Thoracic aorta (tissue), 2 donors: ENCODE measurements at places on chromosomes 1 and 21. TPM values are rescaled to one million over a fixed set of nuclear protein-coding genes. Genes with fewer than 3 reads are reported as not detected.

DNA sequence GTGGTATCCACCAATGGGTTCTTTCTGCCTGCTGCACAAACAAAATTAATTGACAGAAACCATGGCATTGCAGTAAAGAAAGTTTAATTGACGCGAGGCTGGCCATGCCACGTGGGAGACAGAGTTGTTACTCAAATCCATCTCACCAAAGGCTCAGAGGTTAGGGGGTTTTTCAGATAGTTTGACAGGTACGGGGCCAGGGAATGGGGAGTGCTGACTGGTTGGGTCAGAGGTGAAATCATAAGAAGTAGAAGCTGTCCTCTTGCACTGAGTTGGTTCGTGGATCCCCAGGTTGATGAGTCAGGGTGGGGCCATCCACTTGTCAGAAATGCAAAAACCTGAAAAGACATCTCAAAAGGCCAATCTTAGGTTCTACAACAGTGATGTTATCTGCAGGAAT lies 941 bp upstream of the TBCE start:
- DNase-seq: no peak

DNA sequence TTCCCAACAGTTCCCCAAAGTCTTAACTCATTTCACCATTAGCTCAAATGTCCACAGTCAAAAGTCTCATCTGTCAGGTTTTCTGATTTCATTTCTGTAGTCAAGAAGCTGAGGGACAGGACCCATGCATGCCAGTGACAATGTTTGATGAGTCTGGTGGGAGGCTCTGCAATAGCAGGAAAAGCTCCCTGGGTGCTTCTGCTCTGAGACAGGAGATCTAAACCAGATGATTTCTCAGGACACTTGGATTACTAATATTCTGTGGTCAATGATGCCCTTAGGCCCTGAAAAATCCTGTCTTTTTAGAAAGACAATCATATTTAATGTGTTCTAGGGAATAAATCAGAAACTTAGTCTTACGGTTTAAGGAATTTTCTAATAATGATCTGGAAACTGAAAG lies 56.4 kb downstream of the PCBP3 start:
- no peak for DNase-seq

- DNase-seq: no peak
These were observed 44.0 kb upstream of the DISP3 start for GRCh38 chr1:11434926-11435325.

- DNase-seq: no peak
These were observed 62.1 kb downstream of the SKI start for GRCh38 chr1:2290171-2290578.

- no peak for DNase-seq
These were observed 39.3 kb upstream of the ERO1B start for GRCh38 chr1:236321101-236321500.

DNA sequence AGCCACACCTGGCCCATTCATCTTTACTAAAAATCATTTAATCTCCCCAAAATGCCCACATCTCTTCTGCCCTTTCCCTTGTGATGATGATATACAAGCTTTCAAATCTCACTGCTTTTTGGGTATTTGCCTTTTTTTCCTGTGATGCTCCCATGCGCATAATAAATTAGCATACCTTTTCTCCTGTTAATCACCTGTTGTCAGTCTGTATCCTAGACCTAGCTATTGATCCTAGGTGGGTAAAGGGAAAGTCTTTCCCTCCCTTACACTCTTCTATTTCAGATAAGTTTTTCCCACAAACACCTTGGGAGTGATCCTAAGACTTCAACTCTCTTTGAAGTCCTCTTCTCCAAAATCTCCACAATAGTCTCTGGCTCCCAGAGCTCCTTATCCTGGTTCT lies 12.0 kb upstream of the SLC35A3 start:
- DNase-seq: no peak

Gene DMRTA2
- 0.28 TPM for total RNA-seq

Gene CACHD1
- total RNA-seq: 6.7 TPM

DNA sequence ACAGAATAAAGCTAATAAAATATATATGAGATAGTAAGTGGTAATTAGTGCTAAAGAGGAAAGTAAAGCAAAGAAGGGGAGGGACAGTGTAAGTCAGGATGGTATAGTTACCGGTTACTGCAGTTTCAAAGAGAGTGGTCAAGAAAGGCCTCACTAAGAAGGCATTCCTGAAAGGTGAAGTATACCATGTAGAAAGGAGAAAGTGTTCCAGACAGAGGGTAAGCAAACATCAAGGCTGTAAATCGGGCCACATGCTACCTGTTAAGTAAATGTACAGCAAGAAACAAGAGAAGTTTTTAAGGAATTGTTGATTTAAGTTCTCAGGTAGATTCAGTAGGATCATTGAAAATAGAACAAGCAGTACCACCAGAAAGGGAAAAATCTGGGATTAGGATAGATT lies 9.7 kb downstream of the DESI2 start:
- no peak for DNase-seq

DNA sequence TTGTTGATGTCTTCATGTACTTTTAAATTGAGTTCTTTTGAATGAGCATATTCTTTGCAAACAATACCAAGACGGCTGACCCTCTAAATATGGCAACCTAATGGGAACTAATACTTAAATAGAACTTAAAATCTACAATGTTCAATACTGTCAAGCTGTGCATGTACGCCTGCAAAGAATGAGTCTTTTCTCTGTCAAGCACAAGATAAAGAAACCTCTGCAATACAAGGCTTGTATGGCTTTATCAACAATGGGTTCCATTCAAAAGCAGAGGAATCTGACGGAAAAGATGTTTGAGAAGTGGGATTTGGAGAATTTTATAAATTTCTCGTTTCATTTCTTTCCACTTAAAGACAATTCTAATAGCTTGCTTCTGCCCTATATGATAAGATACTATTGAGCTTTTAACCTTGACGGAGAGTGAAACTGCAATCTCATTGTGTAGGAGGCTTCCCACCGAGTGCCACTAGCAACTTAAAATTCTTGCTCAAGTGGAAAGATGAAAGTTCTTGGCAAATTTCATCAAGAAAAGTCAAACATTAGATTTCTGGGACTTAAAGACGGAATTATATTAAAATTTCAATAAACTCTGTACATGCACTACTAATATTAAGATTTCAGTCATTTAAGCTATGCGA lies 119.8 kb downstream of the RGS21 start:
- DNase-seq: no peak

DNA sequence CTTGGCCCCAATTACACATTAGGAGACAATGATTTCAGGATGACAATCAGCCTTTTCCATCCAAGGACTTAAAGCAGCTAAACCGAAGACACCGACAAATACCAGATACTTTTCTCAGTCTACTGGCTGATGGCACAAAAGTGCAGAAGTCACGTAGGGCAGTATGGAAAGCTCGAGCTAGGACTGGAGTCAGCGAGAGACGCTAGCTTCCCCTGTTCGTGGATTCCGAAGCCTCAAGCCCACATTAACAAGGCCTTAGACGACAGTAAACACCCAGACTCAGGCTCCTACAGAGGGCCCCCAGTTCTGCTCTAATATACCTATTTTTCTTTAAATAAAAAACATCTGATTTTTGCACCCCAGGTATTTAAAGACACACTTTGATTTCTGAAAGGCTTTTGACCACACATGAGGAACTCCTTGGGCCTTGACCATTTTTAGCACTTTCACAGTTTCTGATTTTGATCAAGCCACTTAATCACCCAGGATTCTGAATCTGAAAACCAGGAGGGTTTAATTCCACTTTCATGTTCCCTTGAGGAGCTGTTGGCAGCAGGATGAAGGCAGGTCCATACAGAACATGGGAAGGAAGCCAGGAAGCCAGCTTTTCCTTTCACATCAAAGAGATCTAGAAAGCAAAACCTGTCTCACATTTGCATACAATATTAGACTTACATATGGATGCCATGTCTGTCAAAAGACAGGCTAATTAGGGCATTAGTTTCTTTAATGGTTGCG lies 204.1 kb downstream of the GABPA start:
- no peak for DNase-seq

- no peak for DNase-seq
These were observed 169.8 kb upstream of the B3GALT2 start for GRCh38 chr1:193356249-193356648.

GRCh38 chr1:45867697-45868348 lies 64.4 kb downstream of the MAST2 start:
- no peak for DNase-seq

GRCh38 chr1:14082331-14082730 lies 382.3 kb downstream of the PRDM2 start:
- no peak for DNase-seq

Gene TMEM183A
- total RNA-seq: 72.6 TPM
